NCI-H2029 (cell line): ENCODE measurements at places on chromosomes 5 and 9.

- DNase-seq = no peak
These were observed 333.4 kb upstream of the PUM3 start for GRCh38 chr9:3177146-3177761.

GRCh38 chr9:97518909-97519307 is 17.4 kb downstream of the TMOD1 start:
- peak; percentile 62 for DNase-seq

DNA sequence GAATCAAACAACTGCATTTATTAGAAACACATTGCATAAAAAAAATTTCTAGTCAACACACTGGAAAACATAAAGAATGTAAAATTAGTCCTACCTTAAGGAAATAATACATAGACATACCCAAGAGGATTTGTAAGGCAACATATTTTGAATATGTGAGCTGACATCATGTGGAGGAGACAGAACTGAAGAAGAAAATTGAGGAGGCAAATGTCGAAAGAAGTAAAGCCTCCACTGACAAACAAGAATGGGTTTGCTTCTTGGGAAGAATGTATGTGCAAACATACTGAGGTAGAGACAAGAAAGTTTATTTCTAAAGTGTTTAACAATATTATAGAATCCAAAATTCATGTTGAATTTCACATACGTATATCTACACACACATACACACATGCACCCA is 363.0 kb upstream of the PDE4D start:
- DNase-seq = no peak

GRCh38 chr5:134594797-134595457 is 37.7 kb downstream of the SAR1B start:
- DNase-seq = peak; percentile 15

DNA sequence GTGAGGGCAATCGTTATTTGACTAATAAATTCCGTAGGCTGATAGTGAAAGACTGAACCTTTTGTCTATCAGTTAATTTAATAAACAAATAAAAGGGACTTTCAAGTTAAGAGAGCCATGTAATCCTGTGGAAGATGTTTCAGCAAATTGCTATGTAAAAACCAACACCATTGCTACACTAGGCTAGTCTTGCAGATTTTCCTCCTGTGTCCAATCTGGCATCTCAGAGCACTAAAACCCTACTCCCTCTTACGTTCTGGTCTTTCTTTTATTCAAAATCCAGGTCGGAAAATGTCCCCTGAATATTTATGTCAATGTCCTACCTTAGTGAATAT is 478.8 kb upstream of the TNC start:
- no peak for DNase-seq

GRCh38 chr9:124480621-124480981 is 26.6 kb downstream of the NR5A1 start:
- peak; percentile 25 for DNase-seq

DNA sequence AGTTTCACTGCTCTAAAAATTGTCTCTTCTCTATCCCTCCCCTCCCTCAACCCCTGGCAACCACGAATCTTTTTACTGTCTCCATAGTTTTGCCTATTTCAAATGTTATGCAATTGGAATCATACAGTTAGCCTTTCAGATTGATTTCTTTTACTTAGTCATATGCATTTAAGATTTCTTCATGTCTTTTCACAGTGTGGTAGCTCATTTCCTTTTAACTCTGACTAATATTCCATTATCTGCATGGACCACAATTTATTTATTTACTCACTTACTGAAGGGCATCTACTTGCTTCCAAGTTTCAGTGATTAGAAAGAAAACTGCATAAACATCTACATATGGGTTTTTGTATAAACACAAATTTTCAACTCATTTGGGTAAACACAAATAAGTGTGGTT is 372.3 kb downstream of the CDH18 start:
- no peak for DNase-seq

DNA sequence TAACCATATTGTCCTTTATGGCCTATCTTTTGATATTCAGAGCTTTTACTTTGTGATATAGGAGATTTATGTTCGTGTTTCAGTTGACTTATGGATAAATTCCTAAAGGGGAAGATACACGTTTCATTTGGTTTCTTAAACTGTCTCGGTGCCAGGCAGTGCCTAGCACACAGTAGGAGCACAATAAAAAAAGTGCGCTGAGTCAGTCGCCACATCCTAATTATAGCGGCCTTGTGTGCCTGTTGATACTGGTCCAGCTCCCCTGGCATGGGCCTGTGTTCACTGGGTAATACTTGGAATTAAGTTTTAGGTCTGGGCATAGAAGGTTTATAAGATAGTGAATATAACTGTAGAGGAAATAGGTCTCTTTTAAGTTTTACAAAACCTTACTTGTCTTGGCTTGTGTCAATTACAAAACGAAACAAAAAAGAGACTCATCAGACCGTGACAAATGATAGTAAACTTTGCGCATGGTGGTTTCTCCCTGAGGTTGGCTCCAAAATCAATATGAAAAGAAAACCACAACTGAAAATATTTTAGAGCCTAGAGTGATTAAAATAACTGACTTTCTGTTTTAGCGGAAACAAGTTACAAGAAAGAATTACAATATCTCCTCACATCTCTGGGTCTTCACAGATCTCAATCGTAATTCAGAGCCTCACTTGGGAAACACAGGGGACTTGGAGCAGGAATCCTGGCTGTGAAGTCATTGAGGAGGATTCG is 84.8 kb downstream of the MVB12B start:
- DNase-seq = no peak

GRCh38 chr5:6576861-6577501 is 55.9 kb downstream of the NSUN2 start:
- peak; percentile 83 for DNase-seq

- no peak for DNase-seq
These were observed 374.8 kb downstream of the EFNA5 start for GRCh38 chr5:107295914-107296313.

DNA sequence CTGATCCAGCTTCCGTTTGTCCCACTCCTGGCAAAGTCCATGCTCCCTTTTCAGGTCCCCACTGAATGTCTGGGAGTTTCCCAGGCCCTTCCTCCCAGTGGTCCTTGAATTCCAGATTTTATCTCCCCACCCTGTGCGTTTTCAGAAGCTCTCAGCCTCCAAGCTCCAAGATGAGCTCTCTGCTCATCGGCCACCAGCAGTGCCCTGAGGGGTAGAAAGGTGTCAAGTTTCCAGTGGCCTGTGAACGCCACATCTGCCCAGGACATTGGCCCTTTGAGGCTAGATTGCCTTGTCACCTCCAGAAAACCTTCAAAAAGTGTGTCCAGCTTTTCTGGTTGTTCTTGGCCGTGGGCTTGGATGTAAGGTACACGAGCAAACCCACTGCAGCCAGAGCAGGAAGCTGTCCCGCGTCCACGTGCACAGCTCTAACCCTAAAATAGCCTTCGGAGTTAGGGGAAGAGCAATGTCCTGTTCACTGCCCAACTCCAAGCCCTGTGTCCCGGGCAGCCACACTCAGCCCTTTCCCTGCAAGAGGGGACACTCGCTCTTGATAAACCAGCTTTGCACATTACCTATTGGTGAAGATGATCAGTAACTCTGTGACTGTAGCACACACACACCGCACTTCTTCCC is 10.9 kb upstream of the LRRC14B start:
- no peak for DNase-seq

- DNase-seq = no peak
These were observed 65.0 kb upstream of the GGTA1 start for GRCh38 chr9:121564504-121565260.

DNA sequence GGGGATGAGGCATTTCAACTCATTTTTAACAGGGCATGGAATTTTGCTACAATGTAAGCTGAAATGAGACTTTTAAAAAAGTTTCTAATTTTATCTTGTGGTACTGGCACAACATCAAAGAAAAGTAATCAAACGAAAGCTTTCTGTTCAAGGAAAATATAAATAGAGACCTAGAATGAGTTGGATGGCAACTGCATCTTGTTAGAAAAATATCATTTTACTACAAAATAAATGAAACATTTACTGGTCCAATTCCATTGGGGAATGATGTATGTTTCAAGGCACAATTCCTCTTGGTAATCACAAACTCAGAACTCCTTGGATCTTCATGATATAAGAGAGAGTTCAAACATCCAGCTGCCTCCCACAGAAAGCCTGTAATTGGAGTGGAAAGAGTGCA is 102.8 kb downstream of the HMHB1 start:
- DNase-seq = no peak

DNA sequence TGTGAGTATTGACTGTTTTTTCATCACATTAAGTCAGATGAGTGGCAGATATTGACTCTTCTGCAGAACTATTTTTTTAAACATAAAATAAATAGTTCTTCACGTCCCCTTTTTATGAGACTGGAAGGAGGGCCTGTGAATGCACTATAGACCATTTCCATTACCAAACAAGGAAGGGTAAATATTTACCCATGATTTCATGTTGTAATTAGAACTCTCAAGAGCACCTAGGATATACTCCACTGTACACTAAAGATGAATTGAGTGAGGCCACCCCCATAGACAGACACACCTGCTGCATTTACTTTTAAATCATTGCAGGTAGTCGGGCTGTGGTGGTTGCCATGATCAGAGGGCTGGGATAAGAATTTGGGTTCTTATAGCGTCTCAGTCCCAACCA is 22.6 kb downstream of the SLC36A1 start:
- peak; percentile 92 for DNase-seq

DNA sequence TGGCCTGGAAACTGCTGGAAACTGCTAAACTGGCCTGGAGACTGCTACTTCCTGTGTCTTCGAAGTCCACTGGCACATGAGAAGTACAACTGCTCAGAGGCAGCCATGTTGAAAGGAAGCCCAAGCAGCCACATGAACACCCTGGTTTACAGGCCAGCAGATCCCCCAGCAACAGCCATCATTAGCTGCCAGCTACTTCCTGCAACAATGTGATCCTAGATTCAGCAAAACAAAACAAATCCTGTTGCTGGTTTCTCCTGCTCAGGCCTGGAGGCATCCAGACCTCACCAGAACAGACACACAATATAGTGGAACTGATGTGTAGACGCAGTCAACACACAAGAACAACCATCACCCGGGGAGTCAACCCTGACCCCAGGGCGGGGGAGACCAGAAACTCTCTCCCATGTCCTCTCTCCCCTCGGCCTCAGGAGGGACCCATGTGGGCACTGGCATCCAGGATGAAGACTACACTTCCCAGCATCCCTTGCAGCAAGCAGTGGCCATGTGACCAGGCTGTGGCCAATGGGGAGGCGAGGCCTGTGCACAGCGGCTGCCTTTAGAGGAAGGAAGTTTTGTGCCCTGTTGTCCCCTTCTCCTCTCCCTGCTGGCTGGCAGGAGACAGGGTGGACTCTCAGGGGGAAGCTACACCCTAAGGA is 9.2 kb upstream of the LCN15 start:
- DNase-seq = peak; percentile 17

GRCh38 chr9:12813960-12814876 is 39.4 kb downstream of the LURAP1L start:
- peak; percentile 28 for DNase-seq

DNA sequence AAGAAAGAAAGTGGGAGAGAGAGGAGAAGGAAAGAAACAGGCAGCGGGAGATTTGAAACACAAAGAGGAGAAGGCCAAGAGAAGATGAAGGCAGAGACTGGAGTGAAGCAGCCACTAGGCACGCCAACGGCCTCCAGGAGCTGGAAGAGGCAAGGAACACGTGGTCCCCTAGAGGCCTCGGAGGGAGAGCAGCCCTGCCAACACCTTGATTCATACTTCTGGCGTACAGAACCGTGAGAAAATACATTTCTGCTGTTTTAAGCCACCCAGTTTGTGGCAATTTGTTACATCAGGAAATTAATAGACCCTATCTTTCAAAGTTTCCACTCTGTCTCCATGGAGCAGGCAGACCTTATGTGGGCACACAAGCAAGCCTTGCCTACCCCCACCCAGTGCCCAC is 133.4 kb downstream of the ACTL7B start:
- no peak for DNase-seq

DNA sequence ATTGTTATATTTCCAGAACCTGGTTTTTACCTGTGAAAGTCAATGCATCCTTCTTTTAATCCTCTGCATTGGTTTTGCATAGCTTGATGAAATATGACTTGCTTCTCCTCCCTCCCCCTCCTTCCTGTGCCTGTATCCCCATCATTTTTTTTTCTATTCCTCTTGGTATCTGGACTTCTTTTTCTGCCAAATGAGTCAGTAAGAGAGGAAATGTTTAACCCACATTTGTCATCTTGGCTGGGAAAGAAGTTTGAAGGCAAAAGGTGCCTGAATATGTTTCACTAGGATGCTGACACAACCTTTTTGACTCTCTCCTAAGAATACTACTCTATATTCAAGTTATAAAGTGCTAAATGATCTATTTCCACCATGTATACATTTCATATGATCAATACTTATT is 35.5 kb upstream of the CDKN2B start:
- no peak for DNase-seq

DNA sequence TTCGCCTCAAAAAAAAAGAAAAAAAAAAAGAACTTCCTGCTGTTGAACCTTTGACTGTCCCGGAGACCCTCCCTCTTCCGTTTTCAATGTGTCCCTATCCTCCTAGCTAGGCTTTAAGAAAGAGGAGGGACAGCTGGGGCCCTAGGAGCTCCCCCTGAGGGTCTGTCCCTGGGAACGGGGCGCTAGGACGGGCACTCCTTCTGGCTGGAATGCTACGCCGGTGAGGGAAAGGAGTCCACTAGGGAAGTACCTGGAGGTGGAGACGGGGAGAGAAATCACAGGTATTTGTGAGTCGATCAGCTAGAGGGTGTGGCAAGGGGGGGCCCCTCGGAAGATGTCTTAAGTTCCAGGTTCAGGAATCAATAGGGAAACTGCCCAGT is 4.6 kb downstream of the SIT1 start:
- no peak for DNase-seq

DNA sequence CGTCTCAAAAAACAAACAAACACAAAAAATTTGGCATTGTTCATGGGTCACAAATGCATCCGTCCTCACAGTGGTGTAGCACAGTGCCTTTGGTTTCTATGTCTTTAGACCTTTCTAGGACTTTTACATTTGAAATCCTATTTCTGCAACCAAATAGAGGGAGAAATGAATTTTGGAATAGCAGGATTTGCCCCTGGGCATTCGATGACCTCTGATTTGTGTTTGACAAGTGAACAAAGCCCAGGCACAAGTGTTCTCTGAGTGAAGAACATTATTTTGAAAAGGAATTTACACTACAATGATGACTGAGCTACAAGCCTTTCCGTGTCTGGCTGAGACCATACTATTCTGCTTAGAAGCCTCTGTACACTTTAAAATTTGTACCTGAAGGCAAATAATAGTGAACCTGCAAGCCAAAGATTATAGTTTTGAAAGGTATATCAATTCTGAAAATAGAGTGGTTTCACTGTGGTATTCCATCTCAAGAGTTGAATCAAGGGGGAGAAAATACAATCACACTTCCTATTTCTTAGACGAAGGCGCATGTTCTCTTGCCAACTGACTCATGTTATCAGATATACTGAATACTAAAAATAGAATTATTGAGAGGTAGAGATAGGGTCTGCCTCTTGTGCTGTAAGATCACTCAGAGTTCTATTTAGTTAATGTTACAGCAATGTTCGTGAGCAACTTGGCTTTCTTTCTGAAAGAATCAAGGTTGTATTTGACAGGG is 297.6 kb downstream of the KDM4C start:
- no peak for DNase-seq

DNA sequence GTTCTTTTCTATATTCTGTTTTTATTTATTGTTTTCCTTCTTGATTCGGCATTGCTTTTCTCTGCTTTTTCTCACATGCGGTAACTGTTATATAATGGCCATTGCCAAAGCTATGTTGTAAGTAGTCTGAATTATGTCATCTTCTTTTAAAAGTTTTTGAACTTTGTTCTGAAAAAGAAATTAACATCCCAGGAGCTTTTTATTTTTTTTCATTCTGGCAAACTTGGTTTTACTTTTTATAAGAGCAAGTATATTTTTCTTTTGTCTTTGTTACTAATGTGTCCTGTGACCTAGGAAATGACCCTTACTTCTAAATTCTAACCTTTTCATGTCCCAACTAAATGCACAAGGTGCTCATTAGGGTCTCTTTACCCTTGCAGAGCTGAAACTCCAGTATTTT is 26.7 kb upstream of the IZUMO3 start:
- DNase-seq = no peak
